Bronchial epithelial cell (primary cell): ENCODE measurements at places on chromosomes 11 and 22. TPM values are rescaled to one million over a fixed set of nuclear protein-coding genes. Genes with fewer than 3 reads are reported as not detected.

The KLHL35 gene
- total RNA-seq: 0.79 and 1.0 TPM in 2 replicates

The SHISA8 gene
- total RNA-seq: not detected in 2 replicates

The RFPL3 gene
- not detected in 2 replicates for total RNA-seq

The OR51E2 gene
- not detected in 2 replicates for total RNA-seq

The POTEH gene
- not detected in 2 replicates for total RNA-seq

The CLCF1 gene
- total RNA-seq: 1.8 and 2.3 TPM in 2 replicates

The ANO3 gene
- total RNA-seq: under 0.01 TPM in 2 replicates

The PLAAT5 gene
- total RNA-seq: not detected in 2 replicates

The FIBIN gene
- total RNA-seq: 14.2 and 33.4 TPM in 2 replicates

The DEPDC7 gene
- total RNA-seq: 0.90 and 1.6 TPM in 2 replicates

The LRRC55 gene
- not detected in 2 replicates for total RNA-seq

The RHOD gene
- total RNA-seq: 222 and 247 TPM in 2 replicates
